ENCODE measurements at places on chromosomes 5 and 9.

DNA sequence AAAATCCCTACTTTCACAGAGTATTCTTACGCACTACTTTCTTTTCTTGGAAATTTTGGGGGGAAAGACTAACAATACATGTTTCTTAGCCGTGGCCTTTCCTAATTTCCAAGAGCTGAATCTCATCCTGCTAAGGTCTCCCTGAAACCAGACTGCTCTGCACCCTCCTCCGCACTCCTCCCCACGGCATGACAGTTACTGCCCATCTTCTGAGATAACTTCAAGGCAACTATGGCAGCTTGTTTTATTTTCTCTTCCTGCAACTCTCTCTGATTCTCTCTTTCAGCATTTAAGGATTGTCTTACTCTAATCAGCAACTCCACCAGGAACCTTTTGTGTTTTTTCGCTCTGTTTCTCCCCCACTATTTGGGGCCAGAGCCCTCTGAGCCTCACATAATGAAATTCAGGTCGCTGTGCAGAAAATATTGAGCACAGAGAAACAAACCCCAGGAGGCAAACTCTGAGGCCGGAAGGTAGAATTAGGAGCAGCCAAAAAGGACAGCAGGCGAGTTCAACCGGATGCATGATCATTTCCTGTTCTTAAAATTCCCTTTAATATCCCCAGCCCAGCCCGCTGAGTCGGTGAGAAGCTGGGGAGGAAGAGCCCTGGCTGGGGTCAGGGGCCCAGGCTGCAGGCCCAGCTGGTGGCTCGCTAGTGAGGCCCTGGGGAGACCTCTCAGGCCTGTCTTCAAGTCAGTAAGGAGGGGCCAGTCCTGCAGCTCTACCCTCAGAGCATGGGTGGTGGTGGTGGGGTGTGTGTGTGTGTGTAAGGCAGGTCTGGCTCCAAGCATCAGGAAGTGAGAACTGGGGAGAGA is 213.6 kb upstream of the S1PR3 start:
- peak; percentile 78 for DNase-seq

DNA sequence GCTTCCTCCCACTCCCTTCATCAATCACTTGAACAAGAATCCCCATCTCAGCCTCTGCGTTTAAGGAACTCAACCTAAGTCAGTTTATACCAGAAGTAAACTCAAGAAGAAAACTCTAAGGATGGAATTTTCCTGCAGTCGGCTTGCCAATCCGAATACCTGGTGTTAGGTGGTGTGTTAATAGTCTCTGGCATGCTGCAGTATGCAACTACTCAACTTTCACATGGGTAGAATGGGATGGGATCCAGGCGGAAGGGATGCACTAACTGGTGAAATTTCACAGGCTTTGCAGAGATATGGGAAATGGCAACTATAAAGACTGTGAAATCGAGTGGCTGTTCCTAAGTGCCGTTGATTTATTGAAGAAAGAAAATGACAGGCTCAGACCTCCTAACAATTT is 560.6 kb downstream of the TLE1 start:
- DNase-seq = no peak

DNA sequence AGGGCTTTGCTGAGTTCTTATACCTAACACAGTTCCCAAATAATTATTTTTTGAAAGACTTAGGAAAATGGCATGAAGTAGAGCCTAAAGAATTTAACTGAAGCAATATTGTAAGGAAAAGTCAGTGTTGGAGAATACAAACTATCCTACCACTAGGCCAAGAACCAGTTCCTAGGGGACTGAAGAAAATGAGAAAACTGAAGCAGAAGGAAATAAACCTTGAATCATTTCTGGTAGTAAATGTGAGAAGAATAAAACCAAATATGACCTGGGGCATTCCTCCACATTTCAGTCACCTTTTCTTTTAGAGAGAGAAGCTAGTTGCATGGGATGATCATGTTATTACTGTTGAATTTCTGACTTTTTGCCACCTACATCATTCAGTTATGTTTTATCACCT is 1393.9 kb upstream of the C9orf72 start:
- DNase-seq = no peak

- no peak for DNase-seq
Measured at GRCh38 chr9:565528-565927, 276.0 kb upstream of the DMRT1 start.

DNA sequence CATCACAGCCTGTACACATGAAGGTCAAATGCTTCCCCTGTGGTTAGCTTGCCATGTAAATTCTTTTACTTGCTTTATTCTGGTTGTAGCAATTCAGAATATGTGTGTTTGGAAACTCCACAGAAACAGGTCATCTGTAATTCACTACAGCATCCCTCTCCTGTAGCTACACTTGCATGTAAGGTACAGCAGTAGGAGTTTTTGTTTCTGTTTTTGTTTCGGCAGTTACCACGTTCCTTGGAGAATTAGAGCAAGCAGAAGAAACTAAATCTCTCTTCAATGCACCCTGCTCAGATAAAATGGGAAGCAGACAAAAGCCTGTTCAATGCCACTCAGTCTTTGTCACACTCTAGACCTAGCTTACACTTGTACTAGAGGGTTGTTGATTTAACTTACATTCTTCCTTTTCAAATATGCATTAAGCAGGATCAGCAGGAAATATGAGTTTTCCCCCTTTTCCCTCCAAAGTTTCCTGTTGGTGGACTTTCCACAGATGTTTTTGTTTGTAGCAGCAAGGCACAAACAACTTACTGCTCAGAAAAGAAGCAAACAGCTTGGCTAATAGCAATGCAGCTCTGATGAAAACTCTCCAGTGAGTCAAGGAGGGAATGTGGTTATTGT is 80.9 kb downstream of the YIPF5 start:
- no peak for DNase-seq

- no peak for DNase-seq
Measured at GRCh38 chr9:6893350-6894131, 135.8 kb downstream of the KDM4C start.

GRCh38 chr9:93954434-93955061 is 607 bp downstream of the BARX1 start:
- no peak for DNase-seq

DNA sequence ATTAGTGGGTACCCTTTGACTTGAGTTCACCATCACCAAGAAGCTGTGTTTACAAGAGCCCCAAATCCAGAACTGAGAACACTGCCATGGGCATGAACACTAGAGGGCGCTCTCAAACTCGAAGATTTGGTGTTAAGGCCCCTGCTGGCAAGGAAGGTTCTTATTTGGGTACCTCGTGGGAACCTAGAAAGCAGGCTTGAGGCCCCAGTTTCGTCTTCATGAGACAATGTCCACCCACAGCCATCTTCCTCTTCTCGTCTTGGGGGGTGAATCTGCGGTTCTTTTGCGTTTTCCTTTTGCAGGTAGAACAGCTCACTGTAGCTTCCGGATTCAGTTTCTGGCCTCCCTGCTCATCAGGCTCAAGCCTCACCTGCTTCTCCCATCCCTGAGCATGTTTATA is 184.0 kb downstream of the SEMA5A start:
- DNase-seq = peak; percentile 58

DNA sequence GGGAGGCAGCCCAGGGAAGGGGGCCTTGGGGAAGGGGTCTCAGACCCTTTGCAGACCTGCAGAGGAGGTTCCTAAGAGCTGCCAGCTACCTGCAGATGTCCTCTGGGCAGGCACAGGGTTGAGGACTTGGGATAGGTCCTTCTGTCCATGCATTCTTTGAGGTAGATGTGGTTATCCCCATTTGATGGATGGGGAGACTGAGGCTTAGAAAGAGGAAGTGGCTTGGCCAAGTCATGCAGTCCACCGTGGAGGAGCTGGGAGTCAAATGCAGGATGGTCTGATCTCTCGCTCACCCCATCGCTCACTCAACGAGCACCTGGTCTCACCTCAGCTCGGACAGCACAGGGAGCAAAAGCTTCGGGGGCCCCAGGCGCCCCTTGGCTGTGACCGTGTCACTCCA is 20.2 kb downstream of the ADAMTSL2 start:
- DNase-seq = no peak

- no peak for DNase-seq
Measured at GRCh38 chr5:31880449-31880848, 241.5 kb downstream of the PDZD2 start.

DNA sequence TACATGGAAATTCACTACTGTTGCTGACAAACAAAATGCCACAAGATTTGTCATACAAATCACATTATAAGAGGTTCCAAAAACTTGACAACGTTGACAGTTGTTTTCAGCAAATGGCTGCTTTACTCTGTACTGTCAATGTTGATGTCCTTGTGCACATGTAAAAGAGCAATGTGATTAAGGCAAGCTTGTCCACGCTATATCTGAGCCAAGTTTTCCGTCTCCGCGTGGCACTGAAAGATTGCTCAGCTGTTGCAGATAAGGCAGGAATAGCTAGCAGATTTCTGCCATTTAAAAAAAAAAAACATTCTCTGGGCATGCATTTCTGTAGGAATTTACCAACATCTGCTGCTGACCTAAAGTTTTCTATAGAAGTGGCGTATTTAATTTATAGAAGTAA is 46.4 kb upstream of the MEF2C start:
- no peak for DNase-seq

DNA sequence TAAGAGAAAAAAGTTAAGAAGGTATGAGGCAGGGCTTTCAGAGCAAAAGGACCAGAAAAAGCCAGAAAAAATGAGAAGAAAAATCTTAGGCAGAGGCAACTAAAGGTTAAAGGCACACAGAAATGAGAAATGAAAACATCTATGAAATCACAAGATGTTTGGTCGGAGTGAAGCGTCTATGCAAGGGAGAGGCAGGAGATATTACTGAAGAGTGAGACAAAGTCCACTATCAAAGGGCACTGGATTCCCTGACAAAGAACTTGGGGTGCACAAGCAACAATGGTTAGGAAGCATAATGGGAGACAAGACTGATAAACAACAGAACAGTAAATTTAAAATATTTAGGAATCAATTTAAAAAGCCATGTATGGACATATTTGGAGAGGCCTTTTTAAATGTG is 16.9 kb downstream of the PANK3 start:
- no peak for DNase-seq

GRCh38 chr9:69965416-69966145 is 78.1 kb upstream of the MAMDC2 start:
- DNase-seq = no peak

- DNase-seq = peak; percentile 50
Measured at GRCh38 chr9:72165821-72166547, 16.7 kb downstream of the GDA start.

- no peak for DNase-seq
Measured at GRCh38 chr5:149370878-149371277, 8.2 kb downstream of the IL17B start.

- no peak for DNase-seq
Measured at GRCh38 chr9:93659044-93659836, 82.9 kb downstream of the PHF2 start.

GRCh38 chr5:102625928-102626327 is 127.1 kb upstream of the SLCO6A1 start:
- no peak for DNase-seq

DNA sequence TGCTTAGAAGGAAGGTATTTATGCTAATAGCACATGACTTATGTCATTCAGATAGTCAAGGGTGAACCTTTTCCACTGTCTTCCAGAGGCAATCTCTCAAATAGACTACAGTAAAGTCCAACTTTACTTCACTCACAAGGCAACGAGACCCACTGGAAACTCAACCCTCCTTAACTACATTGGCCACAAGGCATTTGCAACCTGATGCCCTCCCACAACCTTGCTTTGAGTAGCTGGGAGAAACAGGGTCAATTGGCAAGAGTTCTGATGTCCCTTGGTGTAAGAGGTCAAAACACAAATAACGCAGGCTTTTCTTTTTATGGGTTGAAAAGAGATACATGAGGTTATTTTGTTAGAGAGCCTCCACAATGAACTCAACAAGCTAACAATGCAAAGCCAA is 6.1 kb downstream of the GAS1 start:
- no peak for DNase-seq

DNA sequence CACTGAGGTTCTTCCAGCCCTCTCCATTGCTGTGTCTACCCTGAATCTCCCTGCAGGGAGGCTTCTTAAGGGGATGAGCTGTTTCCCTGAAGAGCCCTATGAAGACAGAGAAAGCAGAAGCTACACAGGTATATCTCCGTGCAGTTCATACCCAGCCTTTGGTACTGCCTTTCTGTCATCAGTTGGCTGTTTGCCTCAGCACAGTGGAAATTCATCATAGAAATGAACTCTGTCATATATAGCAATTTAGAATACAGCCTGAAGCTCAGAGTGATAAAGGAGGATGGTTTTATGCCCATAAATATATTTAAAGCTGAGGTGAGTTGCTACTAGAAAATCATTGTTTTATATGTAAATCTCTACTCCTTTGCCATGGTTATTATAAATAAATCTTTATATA is 42.6 kb upstream of the KCNN2 start:
- DNase-seq = no peak

DNA sequence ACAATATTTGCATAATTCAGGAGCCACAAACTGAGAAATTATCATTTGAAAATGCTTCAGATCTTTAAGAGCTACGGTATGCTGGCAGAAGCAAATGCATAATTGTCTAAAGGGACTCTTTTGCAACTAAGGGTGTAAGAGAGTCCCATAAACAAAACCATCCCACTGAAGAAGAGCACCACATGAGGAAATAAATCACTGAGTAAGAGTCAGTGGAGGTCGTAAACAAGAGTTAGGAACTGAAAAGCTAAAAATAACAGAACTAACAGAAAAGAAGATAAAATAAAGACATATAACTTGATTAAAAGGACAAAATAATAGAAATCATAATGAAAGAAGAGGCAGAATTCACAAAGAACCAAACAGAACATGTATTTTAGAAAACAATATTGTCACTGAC is 3.5 kb upstream of the SMC2 start:
- no peak for DNase-seq

DNA sequence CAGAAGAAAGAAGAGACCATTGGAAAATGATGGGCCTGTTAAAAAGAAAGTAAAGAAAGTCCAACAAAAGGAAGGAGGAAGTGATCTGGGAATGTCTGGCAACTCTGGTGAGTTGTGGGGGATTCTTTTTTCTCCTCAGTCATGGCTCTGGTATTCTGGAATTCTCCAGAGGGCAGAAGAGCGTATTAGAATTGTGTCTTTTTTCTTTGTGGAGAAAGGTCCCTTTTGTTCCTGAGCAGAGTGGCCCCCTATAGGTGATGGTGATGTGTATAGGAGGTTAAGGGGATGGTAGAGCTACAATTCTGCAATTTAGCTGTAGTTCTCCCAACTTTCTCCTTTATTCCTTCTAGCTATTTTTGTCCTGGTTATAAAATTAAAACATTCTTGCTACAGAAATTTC is 1.6 kb upstream of the DHFR start:
- DNase-seq = no peak

DNA sequence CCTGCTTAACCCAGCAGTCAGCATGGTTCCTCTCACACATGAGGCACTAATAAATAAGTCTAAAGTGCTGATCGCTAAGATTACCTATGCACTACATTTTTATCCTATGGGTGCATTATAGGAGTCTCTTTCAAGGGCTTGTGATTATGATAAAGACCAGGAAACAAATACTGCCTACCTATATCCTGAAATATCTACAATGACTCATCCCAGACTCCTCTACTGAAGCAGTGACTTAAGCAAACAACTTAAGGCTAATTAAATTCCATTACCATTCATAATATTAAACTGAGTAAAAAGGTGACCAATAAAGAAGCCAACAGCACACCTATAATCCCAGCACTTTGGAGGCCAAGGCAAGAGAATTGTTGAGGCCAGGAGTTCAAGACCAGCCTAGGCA is 338.4 kb downstream of the DNAH5 start:
- no peak for DNase-seq

- no peak for DNase-seq
Measured at GRCh38 chr9:134597041-134597913, 44.3 kb upstream of the COL5A1 start.

GRCh38 chr5:175444905-175445456 is 999 bp upstream of the DRD1 start:
- no peak for DNase-seq

All from suppressor macrophage treated with lipopolysaccharide for 1 hour (primary cell).